ENCODE measurements at places on chromosomes 5 and 9. TPM values are rescaled to one million over a fixed set of nuclear protein-coding genes. Genes with fewer than 3 reads are reported as not detected.

DNA sequence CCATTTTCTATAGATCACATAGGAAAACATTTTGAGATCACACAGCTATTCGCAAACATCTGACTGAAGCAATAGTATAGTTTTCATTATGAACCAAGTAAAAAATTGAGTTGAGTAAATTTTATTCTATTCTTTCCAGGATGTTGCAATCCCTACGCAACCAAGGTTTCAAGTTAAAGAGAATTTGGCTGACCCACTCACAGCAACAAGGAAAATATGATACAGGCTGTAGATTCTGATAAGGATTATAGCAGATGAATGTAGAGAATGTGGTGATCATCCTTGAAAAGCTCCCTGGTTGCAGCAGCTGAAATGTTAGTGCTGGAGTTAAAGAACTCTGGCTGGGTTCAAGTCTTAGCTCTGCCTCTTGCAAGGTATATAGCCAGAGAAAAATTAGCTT lies 4.7 kb downstream of the ABCA1 start:
- peak; percentile 78 for DNase-seq

The IL9 gene
- total RNA-seq: not detected

- DNase-seq: no peak
Measured at GRCh38 chr9:28121366-28121765, 548.1 kb upstream of the C9orf72 start.

The ANXA2R gene
- 1.8 TPM for total RNA-seq

DNA sequence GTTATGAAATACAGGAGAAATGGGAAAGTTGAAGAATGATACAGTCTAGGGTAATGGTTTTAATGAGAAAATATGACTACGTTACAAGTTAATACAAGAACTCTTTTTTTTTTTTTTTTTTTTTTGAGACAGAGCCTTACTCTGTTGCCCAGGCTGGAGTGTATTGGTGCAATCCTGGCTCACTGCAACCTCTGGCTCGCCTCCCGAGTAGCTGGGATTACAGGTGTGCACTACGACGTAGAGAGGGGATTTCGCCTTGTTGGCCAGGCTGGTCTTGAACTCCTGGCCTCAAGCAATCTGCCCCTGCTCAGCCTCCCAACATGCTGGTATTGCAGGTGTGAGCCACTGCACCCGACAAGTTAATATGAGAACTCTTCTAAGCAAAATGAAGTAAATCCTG lies 77.1 kb upstream of the SELENOP start:
- no peak for DNase-seq

DNA sequence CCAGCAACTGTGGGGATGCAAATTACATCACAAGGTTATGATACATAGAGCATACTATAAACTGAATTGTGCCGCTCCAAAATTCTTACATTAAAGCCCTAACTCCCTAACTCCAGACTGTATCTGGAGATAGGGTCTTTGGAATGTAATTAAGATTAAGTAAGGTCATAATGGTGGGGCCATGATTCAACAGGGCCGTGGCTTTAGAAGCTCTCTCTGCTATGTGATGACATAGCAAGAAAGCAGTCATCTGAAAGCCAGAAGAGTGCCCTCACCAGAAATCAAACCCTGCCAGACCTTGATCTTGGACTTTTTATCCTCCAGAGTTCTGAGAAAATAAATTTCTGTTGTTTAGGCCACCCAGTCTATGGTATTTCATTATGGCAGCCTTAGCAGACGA lies 123.9 kb downstream of the FBXL17 start:
- no peak for DNase-seq

GRCh38 chr5:22710660-22711059 lies 142.5 kb downstream of the CDH12 start:
- DNase-seq: no peak

The PCDHGA2 gene
- total RNA-seq: 3.6 TPM

The ANKRD18B gene
- total RNA-seq: 1.7 TPM

GRCh38 chr9:132744881-132745755 lies 74.9 kb downstream of the GTF3C4 start:
- DNase-seq: peak; percentile 24

DNA sequence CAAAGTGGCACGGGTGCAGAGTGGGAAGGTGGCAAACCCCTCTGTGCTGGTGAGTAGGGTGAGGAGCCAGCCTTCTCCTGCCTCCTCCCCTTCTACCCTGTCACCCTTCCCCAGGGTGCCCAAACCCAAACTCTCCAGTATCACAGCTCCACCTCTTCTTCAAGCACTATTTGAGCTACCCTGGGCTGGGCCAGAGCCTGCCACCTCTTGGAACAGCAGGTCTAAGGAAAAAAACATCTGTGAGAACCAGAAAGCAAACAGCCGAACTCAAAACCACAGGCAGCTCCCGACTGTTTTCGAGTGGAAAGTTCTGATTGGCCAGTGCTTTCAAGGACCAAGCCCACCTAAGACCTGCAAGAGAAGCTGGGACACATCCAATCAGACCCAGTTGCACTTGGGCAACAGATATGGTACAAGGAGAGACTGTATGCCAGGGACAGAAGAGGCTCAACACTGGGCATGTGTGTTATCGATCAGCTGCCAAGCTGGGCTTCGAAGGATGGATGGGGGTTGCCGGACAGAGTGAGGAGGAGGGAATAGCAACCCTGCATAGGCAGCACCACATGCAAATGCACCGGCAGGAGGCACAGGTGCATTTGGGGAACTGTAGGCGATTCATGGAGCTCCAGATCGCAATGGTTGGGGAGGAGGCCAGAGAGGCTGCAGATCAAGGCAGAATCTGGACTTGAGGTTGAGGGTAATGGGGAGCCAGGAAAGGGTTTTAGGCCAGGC lies 19.7 kb downstream of the ACSL6 start:
- DNase-seq: no peak

The KIF4B gene
- total RNA-seq: not detected

DNA sequence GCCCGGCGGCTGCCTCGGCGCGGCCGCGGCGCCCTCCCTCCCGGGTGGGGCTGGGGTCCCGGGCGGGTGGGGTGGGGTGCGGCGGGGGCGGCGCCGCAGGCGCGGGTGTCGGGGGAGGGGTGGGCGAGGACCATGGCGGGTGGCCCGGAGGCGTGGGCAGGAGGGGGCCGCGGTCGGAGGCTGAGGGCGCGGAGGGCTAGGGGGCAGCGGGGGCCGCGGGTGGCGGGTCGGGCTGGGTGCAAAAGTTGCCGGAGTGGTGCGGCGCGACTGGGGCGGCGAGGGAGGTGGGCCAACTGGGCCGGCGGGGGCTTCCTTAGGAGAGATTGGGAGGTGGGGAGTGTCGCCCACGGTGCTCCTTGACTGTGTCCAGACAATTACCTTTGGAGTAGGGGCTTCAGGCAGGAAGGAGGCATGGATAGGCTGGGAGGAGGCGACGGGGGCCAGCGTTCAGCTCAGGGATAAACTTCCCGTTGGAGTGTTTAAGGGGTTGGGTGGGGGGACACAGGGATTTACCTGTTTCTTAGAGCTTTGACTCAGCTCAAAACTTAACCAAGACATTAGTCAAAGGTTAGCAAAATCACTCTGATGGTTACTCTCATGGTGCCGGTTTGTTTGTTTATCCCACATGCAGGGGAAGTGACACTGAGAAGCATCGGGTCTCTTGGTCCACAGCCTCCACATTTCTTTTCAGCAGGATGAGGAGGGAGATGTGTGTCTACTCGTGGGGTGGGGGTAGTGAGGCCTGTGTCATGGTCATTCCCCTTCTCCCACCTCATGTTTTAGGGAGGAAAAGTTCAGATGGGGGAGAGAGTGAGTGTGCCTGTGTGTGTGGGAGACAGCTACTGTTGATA lies 859 bp downstream of the CSNK1G3 start:
- no peak for DNase-seq

- peak; percentile 77 for DNase-seq
Measured at GRCh38 chr9:13570068-13570974, 290.8 kb upstream of the MPDZ start.

DNA sequence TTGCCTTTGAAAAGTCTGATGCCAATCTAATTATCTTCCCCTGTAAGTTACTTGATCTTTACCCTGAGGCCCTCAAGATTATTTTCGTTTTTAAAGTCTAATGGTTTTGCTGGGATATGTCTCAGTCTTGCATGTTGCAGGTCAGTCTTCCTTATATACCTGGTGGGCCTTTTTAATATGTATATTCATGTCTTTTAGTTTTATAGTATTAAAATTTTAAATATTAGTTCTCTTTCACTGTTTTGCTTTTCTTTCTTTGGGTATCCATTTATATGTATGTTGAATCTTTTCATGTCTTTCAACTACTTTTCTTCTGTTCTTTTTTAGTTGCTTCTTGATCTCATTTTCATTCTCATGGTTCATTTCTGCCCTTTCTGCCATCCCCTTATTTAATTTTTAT lies 68.9 kb downstream of the HSD17B4 start:
- DNase-seq: no peak

GRCh38 chr5:95350631-95351030 lies 40.5 kb upstream of the FAM81B start:
- DNase-seq: no peak

The ACTBL2 gene
- total RNA-seq: 5.8 TPM

DNA sequence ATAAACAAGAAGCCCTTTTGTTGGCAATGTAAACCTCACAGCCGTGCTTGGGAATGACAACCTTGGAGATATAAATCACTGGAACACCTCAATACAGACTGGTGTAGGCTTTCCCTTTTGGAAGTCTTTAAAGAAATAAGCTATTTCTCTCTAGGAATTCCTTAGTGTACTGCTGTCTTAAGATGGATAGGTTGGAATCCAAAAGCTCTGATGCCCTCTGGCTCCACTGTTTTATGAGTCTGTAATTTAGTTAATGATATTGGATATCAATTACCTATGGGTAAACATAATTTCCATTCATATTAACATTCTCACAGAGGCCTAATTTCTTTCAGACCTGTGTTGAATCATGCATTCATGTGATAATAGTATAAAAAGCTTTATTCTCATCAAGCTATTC lies 435.9 kb upstream of the MPDZ start:
- no peak for DNase-seq

GRCh38 chr5:142684508-142685041 lies 1.3 kb downstream of the FGF1 start:
- DNase-seq: peak; percentile 17

GRCh38 chr5:1897386-1897785 lies 14.7 kb upstream of the IRX4 start:
- no peak for DNase-seq

The UBE2QL1 gene
- 0.89 TPM for total RNA-seq

- no peak for DNase-seq
Measured at GRCh38 chr5:129884322-129884721, 19.9 kb upstream of the CHSY3 start.

- DNase-seq: peak; percentile 46
Measured at GRCh38 chr9:93589688-93590087, 13.3 kb downstream of the PHF2 start.

The ZFP37 gene
- 5.5 TPM for total RNA-seq

The NMRK1 gene
- 12.7 TPM for total RNA-seq

DNA sequence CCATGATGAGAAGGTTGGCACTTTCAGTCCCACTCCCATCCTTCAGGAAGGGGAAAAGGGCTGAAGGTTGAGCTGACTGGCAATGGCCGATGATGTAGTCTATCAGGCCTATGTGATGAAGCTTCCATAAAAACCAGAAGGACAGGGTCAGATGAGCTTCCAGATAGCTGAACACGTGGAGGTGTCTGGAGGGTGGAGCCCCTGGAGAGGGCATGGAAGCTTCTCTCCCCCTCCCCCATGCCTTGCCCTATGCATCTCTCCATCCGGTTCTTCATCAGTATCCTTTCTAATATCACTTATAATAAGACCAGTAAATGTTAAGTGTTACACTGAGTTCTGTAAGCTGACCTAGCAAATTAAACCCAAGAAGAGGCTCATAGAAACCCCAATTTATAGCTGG lies 32.6 kb upstream of the SMU1 start:
- DNase-seq: no peak

- DNase-seq: no peak
Measured at GRCh38 chr5:125032286-125032685, 285.8 kb upstream of the ZNF608 start.

GRCh38 chr5:157025093-157025698 lies 33.7 kb downstream of the HAVCR1 start:
- no peak for DNase-seq

GRCh38 chr5:158611581-158611980 lies 488.1 kb downstream of the EBF1 start:
- DNase-seq: no peak

DNA sequence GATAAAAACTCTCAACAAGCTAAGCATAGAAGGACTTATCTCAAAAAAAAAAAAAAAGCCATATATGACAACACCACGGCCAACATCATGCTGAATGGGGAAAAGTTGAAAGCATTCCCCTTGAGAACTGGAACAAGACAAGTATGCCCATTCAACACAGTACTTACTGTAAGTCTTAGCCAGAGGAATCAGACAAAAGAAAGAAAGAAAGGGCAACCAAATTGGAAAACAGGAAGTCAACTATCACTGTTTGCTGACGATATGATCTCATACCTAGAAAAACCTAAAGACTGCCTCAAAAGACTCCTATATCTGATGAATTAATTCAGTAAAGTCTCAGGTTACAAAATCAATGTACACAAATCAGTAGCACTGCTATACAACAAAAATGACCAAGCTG lies 24.6 kb upstream of the PTGER4 start:
- no peak for DNase-seq

GRCh38 chr5:76175821-76176403 lies 92.7 kb downstream of the SV2C start:
- no peak for DNase-seq

DNA sequence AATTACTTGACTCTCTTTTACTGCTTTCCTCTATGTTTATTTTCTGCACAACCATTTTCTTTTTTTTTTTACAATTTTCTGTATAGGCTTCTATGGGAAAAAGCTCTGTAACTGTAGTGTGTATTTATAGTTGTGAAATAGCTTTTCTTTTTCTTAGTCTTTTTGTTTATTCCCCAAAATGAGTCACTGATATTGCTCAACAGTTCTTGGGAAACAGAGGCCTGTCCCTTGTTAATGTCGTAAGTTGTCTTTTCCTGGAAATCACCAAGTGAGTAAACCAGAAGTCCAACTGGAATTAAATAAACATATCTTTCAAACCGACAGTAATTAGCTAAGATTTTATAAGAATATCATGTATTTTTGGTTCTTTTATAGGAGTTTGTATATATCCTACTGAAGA lies 325.1 kb upstream of the PRR16 start:
- peak; percentile 61 for DNase-seq

The GPR151 gene
- not detected for total RNA-seq

The KCNV2 gene
- not detected for total RNA-seq

DNA sequence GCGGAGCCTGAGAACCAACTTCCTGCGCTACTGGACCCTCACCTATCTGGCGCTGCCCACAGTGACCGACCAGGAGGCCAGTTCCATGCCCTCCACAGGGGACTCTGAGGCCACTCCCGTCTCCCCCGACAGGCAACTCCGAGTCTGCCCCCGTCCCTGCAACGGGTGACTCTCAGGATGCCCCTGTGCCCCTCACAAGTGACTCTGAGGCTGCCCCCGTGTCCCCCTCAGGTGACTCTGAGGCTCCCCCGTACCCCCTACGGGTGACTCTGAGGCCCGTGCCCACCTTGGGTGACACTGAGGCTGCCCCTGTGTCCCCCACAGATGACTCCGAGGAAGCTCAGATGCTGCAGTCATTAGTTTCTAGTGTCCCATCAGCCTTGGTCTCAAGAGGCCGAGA lies 25.1 kb downstream of the CEL start:
- no peak for DNase-seq

The KIF12 gene
- 2.3 TPM for total RNA-seq

- no peak for DNase-seq
Measured at GRCh38 chr9:131310833-131311554, 21.5 kb downstream of the PLPP7 start.

The CDC37L1 gene
- 17.4 TPM for total RNA-seq

The RASEF gene
- 4.9 TPM for total RNA-seq
